ENCODE measurements at places on chromosomes 3 and 15.
A peak's percentile ranks its signal among the peaks of the same experiment; 100 is the strongest.

- DNase-seq: no peak
Measured at GRCh38 chr3:107753494-107753893, 230.7 kb downstream of the BBX start.

DNA sequence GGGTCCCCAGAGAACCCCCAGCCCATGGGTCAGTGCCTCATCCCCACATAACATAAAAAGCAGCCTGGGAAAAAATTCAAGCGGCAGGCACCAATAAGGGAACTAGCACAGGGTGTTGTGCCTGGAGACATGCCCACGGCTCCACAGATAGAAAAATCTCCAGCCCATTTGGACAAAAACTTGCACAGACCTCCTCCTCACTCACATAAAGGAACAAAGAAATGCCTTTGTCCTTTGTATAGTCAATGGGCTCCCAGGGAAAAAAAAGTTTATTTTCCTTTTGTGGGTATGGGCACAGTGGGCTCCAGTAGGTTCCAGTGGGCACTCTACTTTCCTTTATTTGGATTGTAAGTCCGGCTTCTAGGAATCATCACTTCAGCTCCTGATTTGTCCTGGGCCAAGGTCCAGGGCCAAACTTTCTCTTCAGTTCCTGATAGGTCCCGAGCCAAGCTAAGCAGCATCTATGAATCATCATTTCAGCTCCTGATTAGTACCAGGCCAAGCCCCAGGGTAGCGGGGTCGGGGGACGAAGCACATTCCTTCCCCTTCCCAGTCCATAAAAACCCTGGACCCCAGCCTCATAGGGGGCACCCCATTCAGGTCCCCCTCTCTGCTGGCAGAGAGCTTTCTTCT is 1.6 kb upstream of the DNAH12 start:
- DNase-seq: no peak

DNA sequence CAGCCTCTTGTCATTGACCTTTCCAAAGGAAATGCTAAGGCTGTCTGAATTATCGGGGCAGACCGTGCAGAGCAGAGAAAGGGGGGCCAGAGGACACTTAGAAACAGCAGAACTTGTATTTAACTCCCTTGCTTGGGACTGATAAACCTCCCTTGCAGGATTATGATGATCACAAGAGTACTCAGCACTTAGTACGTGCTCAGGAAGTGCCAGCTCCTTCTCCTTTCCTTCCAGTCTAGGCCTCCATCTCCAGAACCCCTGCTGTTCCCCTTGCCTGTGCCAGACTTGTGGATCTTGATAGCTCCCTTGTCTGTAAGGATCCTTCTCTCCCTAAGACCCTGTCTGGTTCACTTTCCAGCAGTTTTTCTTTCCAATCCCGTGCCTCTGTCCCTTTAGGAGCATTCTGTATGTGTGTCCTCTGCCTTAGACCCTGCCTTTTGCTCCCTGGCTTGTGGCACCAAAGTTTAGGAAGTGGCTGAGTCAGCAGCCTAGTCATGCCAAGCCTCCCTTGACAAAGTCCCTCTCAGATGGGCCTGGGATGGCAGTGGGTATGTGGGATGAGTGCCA is 747 bp downstream of the SORD start:
- no peak for DNase-seq

DNA sequence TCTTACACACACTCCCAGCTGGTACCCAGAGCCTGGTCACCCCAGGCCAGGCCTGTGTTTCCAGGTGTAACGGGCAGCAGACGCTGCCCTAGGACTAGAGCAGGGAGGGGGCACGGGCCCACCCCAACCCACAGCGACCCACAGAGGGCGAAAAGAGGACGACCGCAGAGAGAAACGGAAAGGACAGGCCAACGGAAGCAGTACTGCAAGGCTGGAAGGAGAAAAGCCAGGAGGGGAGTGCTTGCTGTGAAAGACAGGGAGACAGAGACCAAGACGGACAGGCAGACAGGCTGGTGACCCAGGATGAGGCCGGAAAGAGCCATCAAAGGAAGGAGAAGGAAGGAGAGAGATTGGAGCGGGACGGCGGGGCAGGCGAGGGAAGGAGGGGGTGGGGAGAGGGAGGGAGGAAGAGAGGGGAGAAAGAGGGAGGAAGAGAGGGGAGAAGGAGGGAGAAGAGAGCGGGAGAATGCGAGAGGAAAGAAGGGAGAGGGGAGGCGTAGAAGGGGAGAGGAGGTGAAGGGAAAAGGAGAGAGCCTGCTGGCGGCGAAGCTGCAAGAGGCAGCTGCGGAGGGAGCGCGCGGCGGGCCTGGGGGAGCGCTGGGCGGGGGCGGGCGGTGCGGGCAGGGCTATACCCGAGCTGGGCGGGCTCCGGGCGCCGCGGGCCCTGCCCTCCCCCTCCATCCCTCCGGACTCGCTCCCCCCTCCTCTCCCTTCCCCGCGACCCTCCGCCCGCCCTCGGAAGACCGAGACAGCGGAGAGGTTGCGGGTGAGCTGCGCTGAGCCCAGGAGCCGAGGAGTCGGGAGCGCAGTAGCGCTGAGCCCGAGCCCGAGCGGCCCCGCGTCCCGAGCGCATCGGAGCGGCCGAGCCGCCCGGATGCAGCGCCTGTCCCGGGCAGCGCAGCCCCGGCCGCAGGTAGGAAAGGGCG is at the start of gene SLC6A1:
Gene SLC6A1, plus strand, starts transcription at position 732 of the 926 bp plus-strand sequence. CDS start 24,464 bp downstream, outside the sequence.
- DNase-seq: no peak

DNA sequence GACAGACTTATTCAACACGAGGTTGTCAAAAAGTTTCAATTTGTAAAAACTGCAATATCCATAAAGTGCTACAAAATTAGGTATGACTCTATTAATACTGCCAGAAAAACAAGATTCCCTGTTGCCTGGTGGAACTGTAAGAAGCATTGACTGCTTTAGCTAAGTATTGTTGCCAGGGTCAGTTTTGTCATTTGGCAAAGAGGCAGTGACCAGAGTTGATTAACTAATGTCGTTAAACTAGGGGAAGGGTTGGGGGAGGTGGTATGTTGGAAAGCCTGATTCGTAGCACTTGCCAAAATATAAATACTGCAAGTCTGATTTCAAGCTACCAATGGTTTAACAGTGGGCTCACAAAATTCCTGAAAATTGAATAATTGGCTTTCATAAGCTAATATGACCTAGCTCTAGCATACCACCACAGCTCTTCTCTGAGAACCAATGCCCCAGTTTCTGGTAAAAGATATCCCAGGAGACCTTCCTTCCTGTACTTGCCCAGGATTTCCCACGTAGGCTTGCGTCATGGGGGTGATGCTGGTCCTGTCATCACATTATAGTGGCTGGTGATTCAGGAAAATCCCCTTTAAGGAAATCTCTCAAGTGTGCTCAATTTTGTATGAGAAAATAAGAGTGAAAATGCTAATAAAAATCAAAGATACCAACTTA is 266.4 kb upstream of the TBC1D5 start:
- DNase-seq: no peak

DNA sequence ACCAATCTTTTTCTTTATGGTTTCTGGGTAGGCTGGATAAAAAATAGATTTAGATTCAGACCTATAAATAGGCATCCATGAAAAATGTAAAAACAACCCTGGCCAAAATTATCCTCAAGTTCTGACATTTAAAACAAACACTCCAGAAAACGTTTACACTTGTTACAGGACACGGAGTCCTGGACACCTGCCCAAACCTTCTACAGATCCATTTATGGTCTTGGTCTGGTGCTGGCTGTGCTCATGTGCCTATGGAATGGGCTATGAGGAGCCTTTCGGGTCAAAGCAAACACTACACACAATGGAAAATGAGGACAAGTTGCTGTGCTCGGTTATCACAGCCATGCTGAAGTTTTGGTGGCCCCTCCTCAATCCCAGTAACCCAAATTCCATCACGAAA is 108.1 kb downstream of the PDZRN3 start:
- DNase-seq: no peak

GRCh38 chr3:129026728-129027543 is 25.8 kb downstream of the EFCC1 start:
- peak; percentile 95 for DNase-seq

- no peak for DNase-seq
Measured at GRCh38 chr3:183546625-183547024, 8.9 kb downstream of the KLHL6 start.

DNA sequence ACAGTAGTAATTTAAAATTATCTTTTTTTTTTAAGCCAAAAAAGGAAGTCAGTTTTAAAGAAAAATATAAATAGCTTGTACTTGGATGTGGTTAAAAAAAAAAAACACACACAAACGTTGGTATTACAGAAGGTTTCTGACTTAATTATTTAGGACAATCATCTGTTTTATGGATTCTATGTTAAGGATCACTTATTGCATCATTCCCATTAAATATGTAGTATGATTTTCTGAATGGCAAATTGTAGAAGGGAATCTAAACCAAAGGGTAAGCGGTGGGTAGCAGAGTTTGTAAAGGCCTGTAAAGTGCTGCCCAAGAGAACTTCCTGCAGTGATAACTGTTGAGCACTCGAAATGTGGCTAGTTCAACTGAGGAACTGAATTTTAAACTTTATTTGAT is 8.0 kb downstream of the SENP2 start:
- no peak for DNase-seq

DNA sequence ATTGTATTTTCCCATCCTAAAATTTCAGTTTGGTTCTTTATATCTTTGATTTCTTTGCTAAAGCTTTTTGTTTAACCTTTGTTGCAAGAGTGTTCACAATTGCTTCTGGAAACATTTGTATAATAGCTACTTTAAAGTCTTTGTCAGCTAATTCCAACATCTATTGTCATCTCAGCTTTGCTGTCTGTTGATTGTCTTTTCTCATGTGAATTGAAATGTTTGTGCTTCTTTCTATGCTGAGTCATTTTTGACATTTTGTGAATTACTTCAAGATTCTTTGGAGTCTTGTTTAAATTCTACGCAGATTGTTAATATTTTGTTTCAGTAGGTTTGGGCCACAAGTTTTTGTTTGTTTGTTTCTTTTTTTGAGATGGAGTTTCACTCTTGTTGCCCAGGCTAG is 73.2 kb downstream of the SUCNR1 start:
- DNase-seq: no peak

- DNase-seq: no peak
Measured at GRCh38 chr3:53938645-53939044, 47.0 kb upstream of the SELENOK start.

DNA sequence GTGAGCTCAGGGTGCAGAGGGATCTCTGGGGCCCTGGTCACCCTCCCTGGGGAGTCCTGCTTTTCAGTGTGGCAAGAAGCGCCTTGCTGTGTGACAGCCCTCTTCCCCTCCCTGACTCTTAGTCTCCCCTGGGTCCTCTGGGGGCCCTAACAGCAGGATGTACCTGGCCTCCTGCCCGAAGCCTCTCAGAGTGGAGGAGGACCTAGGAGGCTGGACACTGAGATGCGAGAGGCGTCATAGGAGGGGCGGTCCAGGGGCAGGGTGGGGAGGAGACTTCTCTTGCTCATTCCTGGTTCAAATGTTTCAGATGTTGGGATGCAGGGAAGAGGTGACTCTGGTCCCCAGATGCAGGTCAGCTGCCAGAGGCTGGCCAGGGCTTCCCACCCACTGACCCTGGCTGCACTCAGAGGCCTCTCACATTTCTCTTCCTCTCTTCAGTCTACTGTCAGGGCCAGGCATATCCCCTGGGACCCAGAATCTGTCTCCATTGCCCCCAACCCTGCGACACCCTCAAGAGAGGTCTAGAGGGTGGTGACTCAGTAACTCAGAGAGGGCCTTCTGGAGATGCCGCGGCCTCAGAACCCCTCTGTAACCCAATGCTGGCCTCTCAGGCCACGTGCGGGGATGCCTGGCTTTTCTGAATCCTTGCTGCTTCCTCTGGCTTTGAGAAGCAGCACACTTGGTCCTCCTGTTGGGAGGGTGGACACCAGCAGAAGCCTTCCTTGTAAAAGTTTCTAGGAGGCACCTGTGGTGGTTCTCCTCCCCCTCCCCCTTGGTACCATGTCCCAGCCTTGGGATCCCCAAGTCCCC is 25.9 kb downstream of the SNX33 start:
- DNase-seq: no peak

GRCh38 chr15:89898614-89899294 is 5.0 kb upstream of the AP3S2 start:
- DNase-seq: peak; percentile 60

DNA sequence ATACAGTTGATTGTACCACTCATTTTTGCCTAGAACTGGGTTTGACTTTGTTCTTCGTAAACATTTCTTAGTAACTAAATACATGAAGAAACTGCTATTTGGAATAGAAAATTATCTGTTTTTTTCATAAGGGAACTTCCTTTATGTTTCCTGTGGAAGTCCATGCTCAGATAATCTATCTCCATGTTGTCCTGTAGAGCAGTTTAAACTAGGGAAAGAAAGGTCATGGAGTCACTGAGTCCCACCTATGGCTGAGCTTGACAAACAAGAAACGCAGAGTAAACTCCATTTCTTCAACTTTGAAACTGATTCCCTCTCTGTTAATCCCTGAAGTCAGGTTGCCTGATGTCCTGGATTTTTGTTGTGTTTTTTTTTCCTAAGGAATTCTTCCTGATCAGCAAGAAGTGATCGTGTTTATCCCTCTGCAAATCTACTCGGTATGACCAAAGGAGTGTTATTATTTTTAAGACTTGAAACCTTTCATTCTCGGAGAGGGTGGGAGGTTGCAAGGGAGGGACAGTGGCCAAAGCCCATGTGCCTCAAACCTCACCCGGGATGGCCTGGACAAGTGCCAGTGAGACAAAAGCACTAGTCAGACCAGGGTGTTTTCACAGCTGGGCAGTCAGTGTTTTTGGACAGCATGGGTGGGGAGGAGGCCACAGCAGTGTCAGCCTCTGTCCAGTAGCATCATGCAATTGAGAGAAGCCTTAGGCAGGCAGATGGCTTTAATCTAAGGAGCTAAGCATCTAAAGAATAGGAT is 129.8 kb upstream of the PHLDB2 start:
- DNase-seq: no peak

DNA sequence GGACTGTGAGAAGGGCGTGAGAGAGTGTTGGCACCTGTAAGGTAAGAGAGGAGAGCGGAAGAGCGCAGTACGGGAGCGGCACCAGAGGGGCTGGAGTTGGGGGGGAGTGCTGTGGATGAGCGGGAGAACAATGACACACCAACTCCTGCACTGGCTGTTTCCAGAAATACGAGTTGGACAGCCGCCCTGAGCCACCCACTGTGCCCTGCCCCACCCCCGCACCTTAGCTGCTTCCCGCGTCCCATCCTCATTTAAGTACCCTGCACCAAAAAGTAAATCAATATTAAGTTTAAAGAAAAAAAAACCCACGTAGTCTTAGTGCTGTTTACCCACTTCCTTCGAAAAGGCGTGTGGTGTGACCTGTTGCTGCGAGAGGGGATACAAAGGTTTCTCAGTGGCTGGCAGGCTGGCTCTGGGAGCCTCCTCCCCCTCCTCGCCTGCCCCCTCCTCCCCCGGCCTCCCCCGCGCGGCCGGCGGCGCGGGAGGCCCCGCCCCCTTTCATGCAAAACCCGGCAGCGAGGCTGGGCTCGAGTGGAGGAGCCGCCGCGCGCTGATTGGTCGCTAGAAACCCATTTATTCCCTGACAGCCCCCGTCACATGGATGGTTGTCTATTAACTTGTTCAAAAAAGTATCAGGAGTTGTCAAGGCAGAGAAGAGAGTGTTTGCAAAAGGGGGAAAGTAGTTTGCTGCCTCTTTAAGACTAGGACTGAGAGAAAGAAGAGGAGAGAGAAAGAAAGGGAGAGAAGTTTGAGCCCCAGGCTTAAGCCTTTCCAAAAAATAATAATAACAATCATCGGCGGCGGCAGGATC is at the start of gene SOX2:
Gene SOX2, plus strand, starts transcription at position 601 of the 811 bp plus-strand sequence. CDS start 436 bp downstream, outside the sequence.
- DNase-seq: no peak

GRCh38 chr3:48693826-48694225 is 8.1 kb upstream of the NCKIPSD start:
- no peak for DNase-seq

Data from CD8-positive, alpha-beta memory T cell (primary cell).